ENCODE measurements at places on chromosomes 6 and 20.

DNA sequence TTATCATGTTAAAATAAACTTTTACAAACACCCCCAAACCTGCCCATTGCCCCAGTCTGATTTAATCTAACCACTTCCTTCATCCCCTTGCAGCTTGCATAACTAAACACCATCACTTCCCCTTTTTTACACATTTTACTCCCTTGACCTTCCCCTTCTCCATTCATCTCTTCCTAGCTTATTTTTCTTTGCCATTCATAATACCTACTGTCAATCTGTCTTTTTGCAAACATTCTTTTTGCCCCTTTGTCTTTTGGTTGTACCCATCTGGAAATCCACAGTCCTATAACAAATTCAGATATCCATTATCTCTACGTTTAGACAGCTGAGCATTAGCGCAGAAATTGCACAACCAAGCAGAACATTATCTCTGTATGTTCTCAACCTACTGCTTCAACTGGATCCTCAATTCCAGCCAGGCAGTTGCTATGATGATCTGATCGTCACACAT, 51.2 kb downstream of the C6orf52 start:
- DNase-seq = peak; percentile 91

GRCh38 chr6:168206661-168207274, 112.8 kb downstream of the DACT2 start:
- DNase-seq = no peak

DNA sequence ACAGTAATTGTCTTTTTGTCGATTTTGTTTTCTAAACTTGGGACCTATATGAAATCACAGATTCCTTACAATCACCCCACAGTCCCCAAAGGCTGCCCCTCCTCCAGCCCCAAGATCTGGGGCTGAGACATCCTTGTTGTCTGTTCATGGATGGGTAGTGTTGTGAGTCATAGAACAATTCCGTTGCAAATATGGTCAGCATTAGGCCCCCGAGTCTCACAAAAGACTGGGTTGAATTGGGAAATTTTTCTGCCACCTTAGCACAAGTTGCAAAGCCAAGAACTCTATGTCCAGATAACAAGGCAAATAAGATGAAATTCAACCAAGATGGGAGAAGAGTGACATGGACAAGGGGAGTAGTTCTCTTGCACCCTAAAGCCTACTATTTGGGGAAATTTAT, 10.5 kb upstream of the TAB2 start:
- DNase-seq = peak; percentile 55

DNA sequence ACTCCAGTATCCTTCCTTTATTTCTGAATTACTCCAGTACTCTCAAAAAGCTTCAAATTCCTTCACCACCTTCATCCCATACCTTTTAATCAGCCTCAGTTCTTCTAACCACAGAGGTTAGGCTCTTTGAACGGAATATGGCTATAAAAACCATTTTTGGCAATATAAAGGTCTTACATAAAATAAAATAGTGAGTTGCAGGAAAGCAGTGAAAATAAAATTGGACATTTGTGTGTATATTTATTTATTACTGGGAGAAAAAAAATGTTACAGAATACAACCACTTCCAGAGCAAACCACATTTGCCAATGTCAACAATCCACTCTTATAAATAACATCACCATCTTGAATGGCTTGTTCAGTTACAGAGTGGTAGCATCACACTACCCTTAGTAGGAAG, 7.7 kb downstream of the HDDC2 start:
- DNase-seq = no peak

DNA sequence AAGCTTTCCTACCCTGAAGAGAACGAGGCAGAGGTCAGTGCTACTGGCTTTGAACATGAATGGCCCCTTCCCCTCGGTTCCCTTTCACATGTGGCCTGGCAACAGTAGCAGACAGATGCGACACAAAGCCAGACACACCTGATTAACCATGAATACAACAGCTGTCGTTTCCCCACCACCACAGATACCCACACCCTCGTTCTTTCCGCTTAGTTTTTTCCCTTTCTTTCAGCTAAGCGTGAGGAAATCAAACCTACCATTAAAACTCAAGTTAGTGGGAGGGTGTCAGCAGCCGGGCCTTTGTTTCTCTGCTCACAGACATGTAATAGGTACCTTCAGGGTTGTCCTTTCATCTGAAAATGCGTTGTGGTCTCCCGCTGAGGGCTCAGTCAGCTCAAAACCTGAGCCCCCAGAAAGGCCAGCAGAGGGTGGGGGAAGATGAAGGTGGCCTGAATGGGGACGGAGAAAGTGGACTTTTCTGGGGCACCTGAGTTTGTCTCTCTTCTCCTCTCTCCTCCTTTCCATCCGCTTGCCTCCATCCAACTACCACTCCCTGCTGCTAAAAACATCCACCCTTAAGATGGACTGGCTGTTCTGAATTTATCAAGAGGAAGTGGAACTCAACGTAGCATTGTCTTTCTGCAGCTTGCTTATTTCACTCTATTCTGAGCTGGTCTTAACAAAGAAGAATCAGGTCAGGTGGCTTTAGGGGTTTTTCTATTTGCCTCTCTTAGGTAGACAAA, 516.6 kb upstream of the JARID2 start:
- DNase-seq = peak; percentile 66

- no peak for DNase-seq
These were observed 5.0 kb downstream of the HSF2 start for GRCh38 chr6:122404444-122404843.

DNA sequence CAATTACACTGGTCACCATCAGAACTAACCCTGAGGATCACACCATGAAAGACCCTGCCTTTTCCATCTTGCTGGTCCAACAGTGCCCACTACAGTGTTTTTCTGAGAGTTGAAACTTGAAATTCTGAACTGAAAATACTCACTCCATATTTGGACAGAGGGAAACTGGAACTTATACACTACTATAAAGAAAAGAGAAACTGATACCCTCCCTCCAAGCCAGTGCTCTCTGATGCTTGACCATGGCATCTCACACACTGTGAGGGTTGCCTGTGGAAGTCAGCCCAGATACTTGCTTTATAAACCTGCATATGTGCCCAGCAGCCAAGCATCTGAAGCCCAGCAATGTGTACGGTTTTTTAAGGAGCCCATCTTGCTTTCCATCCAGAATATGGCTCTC, 108.7 kb downstream of the FOXA2 start:
- no peak for DNase-seq

DNA sequence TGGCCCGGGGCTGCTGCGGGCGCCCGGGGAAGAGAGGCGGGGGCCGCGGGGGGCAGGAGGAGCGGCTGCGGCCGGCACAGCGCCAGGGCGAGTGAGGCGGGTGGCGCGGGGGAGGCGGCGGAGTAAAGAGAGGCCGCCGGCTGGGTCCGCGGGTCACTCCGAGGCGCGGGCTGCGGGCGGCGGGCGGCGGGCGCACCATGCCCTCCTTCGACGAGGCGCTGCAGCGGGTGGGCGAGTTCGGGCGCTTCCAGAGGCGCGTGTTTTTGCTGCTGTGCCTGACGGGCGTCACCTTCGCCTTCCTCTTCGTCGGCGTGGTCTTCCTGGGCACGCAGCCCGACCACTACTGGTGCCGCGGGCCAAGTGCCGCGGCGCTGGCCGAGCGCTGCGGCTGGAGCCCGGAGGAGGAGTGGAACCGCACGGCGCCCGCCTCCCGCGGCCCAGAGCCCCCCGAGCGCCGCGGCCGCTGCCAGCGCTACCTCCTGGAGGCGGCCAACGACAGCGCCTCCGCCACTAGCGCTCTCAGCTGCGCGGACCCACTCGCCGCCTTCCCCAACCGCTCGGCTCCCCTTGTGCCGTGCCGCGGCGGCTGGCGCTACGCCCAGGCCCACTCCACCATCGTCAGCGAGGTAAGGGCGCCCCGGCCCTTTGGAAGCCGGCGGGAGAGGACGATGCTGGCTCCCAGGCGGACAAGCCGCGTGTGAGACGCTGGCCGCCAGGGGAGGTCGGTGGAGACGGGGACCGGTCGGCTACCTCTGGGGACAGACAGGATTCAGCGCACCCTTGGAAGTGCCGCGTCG, at the start of gene SLC22A3:
TSS of gene SLC22A3 (plus strand) at position 156 of the 797 bp plus-strand sequence. CDS start at position 198, 42 bp downstream.
- DNase-seq = no peak

GRCh38 chr6:39226639-39227329, 2.5 kb downstream of the KCNK5 start:
- DNase-seq = no peak

GRCh38 chr6:35317483-35318195, 20.0 kb downstream of the DEF6 start:
- DNase-seq = no peak

GRCh38 chr6:170068496-170068895, 222.4 kb downstream of the DLL1 start:
- no peak for DNase-seq
